ENCODE measurements at places on chromosomes 5 and 9. TPM values are rescaled to one million over a fixed set of nuclear protein-coding genes. Genes with fewer than 3 reads are reported as not detected.

DNA sequence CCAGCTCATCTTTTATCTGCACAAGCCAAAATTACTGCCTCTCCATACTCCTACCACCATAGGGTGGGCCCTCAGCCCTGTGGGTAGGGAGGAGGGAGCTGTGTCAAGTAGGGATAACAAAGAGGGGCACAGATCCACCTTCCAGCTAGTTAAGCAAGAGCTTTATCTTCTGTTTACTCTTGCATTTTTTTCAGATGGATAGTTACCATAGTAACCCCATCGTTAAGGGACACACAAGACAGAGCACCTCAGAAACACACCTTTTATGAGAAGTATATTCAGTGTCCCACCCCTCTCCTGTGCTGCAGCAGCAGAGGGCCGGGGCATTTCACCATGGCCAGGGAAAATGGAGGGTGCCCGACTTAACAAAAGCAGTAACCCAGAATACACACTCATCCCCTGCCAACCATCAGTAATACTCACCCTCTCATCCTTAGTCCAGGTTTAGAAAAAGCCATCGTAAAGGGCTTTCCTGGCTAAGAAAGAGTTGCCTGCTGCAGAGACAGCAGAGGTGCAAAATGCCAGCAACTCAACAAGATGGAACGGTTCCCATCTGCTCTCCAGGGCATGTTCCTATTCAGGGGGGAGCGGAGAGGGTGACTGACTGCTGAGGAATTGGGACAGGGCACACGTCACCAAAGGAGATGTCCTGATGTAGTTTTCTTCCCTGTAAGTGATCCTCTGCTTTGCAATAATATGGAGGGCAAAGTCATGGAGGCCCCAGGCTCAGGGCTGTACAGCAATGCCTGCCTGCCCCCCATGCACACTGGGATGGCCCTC lies 25.1 kb downstream of the MACROH2A1 start:
- DNase-seq, result no peak
- H3K36me3 ChIP-seq, result peaks cover 69% of the 10 kb centered on the region
- no peak overlapping the region for H3K4me3 ChIP-seq
- no peaks in the 10 kb centered on the region for H3K27me3 ChIP-seq
- peak overlapping the region; percentile 74 for H3K27ac ChIP-seq
- peaks cover 81% of the 10 kb centered on the region for H3K4me1 ChIP-seq

Gene CDX1
- total RNA-seq, result not detected

Gene FOXD4L5
- 0.27 TPM for total RNA-seq

GRCh38 chr5:160938532-160938931 lies 86.5 kb upstream of the ATP10B start:
- H3K4me1 ChIP-seq, result no peaks in the 10 kb centered on the region
- no peak overlapping the region for H3K27ac ChIP-seq
- H3K36me3 ChIP-seq, result no peaks in the 10 kb centered on the region
- H3K27me3 ChIP-seq, result no peaks in the 10 kb centered on the region
- H3K4me3 ChIP-seq, result no peak overlapping the region

- H3K36me3 ChIP-seq, result no peaks in the 10 kb centered on the region
- H3K4me1 ChIP-seq, result no peaks in the 10 kb centered on the region
- no peak for DNase-seq
- no peak overlapping the region for H3K4me3 ChIP-seq
Observed at GRCh38 chr9:119500072-119500771, 131.0 kb upstream of the BRINP1 start.

Gene TAF11L10
- total RNA-seq, result not detected

DNA sequence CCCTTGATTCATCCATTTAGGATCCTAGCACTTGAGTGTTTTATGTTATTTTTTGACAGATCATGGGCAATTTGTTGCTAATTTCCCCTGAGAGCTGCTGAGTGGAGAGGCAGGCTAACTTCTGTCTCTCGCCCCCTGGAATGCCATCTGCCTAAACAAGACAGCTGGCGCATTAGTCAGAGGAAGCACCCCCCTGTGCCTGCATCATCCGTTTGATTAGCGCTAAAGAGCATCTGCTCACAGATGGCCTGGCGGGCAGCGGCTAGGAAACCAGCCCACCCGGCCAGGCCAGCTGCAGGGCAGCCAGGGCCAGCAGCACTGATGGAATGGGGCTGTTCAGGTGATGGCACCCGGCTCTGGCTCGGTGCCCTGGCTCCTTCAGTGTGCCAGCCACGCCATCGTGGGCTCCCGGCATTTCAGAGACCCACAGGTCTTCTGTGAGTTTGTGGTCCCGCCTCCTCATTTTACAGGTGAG lies 22.9 kb upstream of the ASS1 start:
- peaks cover 8% of the 10 kb centered on the region for H3K27me3 ChIP-seq
- no peak for DNase-seq
- H3K36me3 ChIP-seq, result no peaks in the 10 kb centered on the region
- no peaks in the 10 kb centered on the region for H3K4me1 ChIP-seq

Gene ECSCR
- 1.4 TPM for total RNA-seq

DNA sequence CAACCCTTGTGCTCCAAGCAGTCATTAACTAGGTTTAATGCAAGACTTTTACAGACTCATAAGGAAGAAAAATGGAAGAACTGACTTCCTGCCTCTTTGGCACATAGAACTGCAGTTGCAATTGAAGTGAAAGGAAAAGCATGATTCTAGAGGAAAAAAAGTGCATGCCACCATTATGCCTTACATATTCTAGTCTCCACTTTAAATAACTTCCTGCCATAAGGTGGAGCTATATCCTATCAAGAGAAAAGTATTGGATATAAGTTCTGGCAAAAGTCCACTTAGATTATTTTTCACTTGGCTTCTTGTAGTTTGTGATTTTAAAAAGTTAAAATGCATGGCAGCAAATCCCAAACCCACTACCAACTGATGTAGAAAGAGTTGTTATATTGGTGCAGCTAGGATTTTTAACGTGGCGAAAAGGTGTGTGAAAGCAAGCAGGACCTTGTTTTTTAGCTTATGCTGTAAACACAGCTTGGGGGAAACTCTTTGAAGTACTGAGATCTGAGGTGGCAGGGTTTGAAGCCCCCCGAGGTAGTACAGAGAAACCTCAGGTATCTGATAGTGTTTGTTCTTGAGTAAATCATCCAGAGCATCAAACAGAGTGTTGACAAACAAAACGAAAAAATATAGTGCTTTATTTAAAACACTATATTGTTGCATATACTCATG lies 117.9 kb downstream of the ANXA1 start:
- no peak for DNase-seq
- H3K4me3 ChIP-seq, result no peak overlapping the region
- no peaks in the 10 kb centered on the region for H3K36me3 ChIP-seq
- H3K27me3 ChIP-seq, result no peaks in the 10 kb centered on the region
- no peaks in the 10 kb centered on the region for H3K4me1 ChIP-seq

Gene IRX2
- total RNA-seq, result not detected

Gene SHISAL2B
- not detected for total RNA-seq
